ENCODE measurements at places on chromosomes 1 and 21.

DNA sequence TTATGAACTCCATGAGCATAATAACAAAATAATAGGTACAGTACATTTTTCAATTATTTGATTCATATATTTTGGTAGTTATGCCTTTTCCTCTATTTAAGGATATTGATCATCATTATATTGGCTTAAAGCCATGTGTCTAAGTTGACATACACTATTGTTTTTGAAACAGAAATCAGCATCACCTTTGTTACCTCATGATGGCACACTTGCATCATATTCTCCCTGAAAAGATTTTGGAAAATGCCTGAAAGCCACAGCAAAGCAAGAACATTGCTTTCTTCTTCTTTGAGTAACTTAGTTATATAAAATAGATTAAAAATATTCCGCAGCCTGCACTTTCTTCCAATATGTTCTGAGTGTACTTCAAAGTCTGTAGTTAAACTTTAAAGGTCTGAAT, 33.3 kb downstream of the TMPRSS15 start:
- DNase-seq = no peak

DNA sequence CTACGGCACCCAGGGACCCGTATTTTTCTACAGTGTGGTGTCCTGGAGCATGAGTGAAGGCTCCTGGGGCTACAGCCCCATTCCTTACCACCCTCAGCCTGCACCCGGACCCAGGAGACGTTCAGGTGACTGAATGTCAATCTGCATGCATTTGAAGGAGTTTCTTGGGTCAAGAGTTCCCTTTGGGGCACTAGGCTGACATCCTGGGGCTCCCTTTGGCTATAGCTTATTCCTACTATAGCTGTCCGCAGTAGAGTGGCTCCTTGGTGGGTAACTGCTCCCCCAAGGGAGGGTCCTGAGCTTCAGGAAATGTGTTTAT, 19.9 kb upstream of the LRRN2 start:
- DNase-seq = no peak

GRCh38 chr1:93061895-93062792, 16.9 kb upstream of the MTF2 start:
- DNase-seq = no peak

- no peak for DNase-seq
These were observed 110.8 kb downstream of the EIF4G3 start for GRCh38 chr1:21065851-21066250.

GRCh38 chr1:245086389-245086969, 68.3 kb upstream of the KIF26B start:
- DNase-seq = no peak

DNA sequence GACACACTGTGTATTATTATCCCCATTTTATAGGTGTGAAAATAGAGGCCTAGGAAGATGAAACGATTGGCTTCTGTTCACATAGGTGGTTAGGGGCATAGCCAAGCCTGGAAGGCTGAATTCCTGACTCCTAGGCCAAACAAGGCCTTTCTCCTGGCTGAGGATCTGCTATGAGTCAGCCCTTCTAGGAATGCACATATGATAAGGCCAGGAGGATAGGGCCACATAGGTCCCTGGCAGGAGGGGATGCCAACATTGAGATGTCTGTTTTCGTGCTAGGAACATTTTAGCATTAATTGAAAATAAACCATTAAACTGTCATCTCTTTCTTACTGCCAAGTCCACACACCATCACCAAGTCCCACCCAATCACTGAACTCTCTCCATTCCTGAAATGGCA, 9.2 kb downstream of the CSMD2 start:
- no peak for DNase-seq

DNA sequence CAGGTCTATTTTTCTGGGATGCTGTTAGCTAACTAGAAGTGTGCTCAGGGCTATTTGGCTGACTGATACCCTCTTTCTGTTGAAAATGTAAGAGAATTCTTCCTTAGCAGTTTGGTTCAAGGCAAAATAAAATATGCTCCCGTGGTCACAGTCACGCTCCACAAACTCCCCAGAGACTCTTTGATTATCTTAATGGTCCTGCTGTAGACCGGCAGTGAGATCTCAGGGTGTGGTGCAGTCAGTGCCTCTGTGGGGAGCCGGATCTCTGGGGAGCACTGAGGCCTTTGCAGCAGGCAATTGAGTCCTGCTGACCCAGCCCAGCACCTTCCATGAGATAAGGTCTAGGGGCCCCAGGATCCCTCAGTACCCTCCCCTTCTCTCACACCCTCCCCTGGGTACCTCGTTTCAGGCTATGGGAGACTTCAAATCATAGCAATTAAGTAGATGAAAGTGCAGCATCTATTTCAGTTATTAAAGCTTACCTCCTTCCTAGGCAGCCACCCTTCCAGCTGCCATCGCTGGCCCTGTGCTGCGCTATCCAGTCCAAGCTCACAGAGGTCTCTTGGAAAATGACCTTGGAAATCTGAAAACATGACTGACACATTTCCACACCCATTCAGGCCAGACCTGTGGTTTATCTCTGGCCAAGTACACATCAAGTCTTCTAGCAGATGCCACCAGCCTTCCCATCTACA, 98.1 kb downstream of the SEC16B start:
- DNase-seq = no peak

DNA sequence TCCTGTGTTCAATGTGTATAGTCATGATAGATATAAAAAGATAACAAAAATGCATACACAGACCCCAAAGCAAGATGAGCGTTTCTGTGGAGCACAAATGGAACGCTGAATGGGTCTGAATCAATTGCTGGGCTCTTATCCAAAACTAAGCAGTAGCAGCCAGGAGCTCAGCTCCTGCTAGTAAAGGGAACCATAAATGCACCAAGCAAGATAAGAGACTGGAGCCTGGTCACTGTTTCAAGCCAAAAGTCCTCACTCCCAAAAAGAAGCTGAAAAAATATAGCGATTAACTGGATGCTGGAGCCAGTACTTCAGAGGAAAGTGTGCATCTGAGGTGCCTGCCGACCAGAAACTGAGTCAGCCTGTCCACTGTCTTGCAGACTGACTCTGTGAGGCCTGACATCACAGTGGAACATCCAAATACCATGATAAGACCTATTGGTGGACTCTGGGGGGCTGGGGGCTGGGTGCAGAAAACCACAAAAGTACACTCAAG, 68.9 kb downstream of the LRRC8C start:
- DNase-seq = no peak

- DNase-seq = no peak
These were observed 37.9 kb downstream of the DTL start for GRCh38 chr1:212073490-212073889.

DNA sequence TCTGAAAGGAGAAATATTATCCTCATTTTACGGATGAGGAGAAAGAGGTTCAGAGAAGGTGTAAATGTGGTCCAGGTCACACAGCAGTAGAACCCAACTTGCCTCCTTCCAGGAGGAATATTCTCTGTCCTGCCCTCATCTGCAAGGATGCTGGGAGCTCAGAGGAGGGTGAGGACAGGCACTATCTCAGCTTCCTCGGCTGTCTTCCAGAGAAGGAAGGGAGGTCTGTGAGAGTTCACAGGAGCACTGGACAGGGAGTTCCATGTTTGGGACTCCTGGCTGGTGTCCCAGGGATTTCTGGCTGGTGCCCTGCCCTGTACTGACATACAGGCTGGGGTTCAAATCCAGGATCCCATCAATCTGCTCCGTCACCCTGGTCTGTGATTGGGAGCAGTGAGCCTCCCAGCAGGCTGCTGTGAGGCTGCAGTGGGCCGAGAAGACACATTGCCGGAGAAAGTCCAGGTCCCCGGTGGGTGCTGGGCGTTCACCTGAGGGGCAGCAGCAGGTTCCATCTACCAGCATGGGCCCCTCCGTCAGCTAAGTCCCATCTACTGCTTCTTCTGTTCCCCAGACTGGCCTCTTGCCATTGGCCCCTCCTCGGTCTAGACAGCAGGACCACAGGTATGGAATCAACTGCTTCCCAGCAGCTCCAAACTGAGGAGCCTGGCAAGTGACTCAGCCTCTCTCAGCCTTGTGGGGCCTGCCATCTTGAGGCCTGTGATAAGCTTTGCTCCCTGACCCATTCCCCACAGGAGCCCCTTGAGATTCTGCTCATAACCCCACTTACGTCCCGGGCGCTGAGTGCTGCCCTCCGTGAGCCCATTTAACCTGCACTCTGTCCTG, 8.5 kb upstream of the BSND start:
- DNase-seq = peak; percentile 68

- DNase-seq = no peak
These were observed 14.4 kb upstream of the OR2T10 start for GRCh38 chr1:248611883-248612414.

- DNase-seq = no peak
These were observed 39.4 kb downstream of the OR10Z1 start for GRCh38 chr1:158644449-158644848.

Measured in left ventricle myocardium superior (tissue), 1 donor.